ENCODE measurements at places on chromosomes 6 and 20.

DNA sequence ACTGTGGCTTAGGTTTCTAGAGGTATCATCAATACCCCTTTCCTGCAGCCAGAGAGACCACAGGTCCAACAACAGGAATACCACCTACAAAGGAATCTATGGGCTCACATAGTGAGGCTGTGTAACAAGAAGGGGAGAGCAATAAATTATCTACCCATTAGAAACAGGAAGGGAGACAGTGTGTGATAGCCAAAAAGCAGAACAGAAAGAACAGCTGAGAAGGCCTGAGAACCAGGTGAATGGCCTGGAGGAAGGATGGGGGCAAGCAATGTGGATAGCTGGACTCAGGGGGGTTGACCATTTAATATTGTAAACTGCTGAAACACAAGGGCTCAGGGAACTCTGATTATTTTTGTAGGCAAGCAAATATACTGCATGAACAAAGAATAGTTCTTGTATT is 628.2 kb downstream of the COL12A1 start:
- DNase-seq = no peak

- DNase-seq = no peak
Measured at GRCh38 chr6:142233945-142234682, 67.7 kb upstream of the ADGRG6 start.

GRCh38 chr6:4772750-4773149 is 3.5 kb upstream of the CDYL start:
- no peak for DNase-seq

GRCh38 chr6:56024931-56025330 is 149.5 kb upstream of the BMP5 start:
- DNase-seq = no peak

GRCh38 chr6:117444600-117444999 is 18.9 kb upstream of the ROS1 start:
- no peak for DNase-seq

GRCh38 chr6:151391471-151392413 is at the start of gene ZBTB2:
Gene ZBTB2, minus strand, starts transcription at chr6:151391559. Its CDS starts 17,922 bp downstream, at chr6:151373637.
- peak; percentile 86 for DNase-seq

GRCh38 chr6:105594821-105595220 is 191.9 kb upstream of the PREP start:
- DNase-seq = no peak

DNA sequence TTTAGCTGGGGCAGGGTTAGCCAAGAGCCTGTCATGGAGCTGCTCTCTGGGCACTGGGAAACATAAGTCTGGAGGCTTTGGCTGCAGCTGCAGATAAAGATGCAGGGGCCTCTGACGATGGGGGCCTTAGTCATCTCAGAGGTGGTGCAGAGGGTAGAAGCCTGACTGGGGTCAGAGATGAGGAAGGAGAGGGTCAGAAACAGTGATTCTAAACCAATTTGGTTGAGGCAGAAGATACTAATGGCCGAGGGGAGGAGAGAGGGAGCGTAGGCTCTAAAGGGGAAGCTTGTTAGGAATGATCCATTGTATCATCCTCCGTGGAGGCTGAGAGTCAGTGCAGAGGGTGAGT is 33.8 kb downstream of the PLEKHG1 start:
- no peak for DNase-seq

GRCh38 chr6:13268913-13269518 is 59.3 kb downstream of the TBC1D7 start:
- no peak for DNase-seq

GRCh38 chr20:61803915-61804751 is 261.5 kb downstream of the TAF4 start:
- DNase-seq = no peak

DNA sequence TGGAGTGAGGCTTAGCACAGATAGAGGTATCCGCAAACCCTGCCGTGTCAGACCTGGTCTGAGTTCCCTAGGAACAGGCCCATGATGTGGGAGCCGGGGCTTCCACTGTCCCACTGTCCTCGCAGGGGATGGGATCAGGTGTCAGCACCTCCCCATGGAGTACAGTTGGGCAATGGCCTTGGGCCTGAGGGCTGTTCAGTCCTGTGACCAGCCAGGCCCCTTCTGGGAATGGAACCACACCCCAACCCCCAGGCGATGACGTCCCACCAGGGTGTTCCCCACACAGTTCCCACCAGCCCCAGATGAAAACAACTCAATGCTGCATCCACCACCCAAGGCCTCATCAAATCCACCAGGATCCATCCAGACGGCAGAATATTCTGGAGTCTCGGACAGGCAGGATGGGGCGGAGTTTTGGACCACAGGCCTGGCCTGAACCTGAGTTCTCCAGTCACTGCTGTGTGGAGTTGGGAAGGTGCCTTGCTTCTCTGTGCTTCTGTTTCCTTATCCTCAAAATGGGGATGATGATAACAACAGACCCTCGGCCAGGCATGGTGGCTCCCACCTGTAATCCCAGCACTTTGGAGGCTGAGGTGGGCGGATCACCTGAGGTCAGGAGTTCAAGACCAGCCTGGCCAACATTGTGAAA is 62.2 kb downstream of the UBE2V1 start:
- no peak for DNase-seq

- no peak for DNase-seq
Measured at GRCh38 chr6:56403745-56404144, 156.4 kb upstream of the COL21A1 start.
